ENCODE measurements at places on chromosomes 2 and 18.
A peak's percentile ranks its signal among the peaks of the same experiment; 100 is the strongest.

GRCh38 chr18:55735969-55736368 is 148.0 kb upstream of the TCF4 start:
- DNase-seq: no peak

- DNase-seq: no peak
Observed at GRCh38 chr2:196635156-196635555, 4.4 kb upstream of the CCDC150 start.

DNA sequence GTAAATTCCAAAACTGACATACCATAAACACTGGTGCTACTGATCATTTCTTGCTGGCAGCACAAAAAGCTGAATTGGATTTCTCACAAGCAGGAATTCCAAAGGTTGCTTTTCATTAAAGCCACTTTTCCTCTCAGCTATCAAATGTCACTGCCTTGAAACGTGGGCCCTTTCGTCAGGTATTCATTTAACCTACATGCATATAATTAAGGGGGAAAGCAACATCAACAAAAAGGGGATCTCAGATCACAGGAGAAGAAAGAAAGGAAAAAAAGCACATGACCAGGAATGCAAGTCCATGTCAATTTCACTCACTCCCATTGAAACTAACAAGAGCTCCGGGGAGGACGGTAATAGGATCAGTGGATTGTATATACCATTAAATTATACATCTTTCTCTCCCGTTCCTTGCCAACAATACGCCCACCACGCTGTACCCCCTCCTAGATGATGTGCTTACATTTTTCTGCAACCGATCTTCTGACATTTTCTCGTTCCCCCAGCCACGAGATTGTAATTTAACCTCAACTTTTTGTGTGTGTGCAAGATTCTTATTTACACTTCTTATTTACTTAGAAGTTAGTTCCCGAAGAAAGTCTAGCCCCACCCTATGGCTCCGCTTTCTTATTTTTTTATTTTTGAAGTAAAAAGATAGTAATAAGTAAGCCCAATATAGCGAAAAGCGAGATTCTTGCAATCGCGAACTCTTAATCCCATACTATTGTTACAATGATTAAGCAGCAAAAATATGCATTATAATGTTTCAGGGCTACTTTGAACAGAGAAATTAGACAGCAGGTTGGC is 725 bp downstream of the FIGN start:
- DNase-seq: no peak

GRCh38 chr2:197461057-197461456 is 7.7 kb downstream of the COQ10B start:
- DNase-seq: no peak

GRCh38 chr18:34592961-34593382 is 117.1 kb upstream of the DTNA start:
- peak; percentile 46 for DNase-seq
